PC-9 (cell line): ENCODE measurements at places on chromosomes 1 and 21. TPM values are rescaled to one million over a fixed set of nuclear protein-coding genes. Genes with fewer than 3 reads are reported as not detected.
A peak's percentile ranks its signal among the peaks of the same experiment; 100 is the strongest.

- DNase-seq, result no peak
These were observed 54.0 kb upstream of the RASAL2 start for GRCh38 chr1:178039891-178040290.

Gene ZYG11A
- 9.7 and 11.5 TPM in 2 replicates for total RNA-seq

Gene CSTB
- 88.5 and 136 TPM in 2 replicates for total RNA-seq

DNA sequence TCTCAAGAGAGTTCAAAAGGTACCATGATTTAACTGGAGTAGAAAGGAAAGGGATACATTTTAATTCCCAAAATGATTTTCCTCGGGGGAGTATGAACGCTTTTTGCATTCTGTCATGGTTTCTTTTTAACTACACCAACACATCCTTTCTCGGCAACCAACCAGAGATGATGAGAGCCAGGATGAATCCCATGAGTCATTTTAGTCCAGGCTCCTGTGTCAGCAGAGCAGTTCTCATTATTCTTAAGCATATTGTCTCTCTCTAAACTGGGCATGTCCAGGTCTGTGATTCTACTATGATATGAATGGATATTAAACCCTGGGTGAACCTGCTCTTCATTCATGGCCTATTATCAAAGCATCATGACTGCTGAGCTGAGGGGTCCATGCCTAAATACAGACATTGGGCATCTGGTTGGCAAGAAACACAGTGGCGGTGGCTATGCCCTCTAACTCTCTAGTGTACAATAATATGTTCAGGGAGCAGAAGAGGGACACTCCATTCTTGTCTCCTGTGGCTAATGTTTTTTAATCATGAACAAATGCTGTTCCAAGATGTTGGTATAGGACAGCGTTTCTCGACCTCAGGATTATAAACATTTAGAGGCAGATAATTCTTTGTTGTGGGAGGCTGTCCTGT is 124.3 kb upstream of the ESRRG start:
- DNase-seq, result no peak

DNA sequence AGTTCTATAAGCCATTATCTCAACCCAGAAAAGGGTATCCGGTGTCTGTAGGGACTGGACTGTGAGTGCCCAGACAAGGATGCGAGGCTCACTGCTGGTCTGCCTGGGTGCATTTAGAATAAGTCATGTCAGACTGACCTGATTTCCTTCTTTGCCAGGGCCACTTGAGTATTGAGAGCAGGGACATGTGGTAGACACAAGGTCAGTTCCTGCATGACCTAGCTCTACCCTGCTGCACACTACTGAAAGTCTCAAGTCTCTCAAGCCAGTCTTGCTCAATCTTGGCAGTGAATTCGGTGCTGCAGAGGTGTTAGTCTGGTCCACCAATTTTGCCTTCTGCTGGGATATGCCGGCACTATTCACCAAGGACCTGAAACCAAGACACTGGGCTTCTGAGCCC is 180.1 kb downstream of the C1orf94 start:
- DNase-seq, result no peak

- DNase-seq, result peak; percentile 53
These were observed 221.0 kb upstream of the CSF3R start for GRCh38 chr1:36703526-36704208.

GRCh38 chr1:94072840-94073522 is 48.0 kb downstream of the ABCA4 start:
- DNase-seq, result no peak

GRCh38 chr1:240947438-240948224 is 335.7 kb upstream of the GREM2 start:
- no peak for DNase-seq
